T1000 (cell line): ENCODE measurements at places on chromosomes 5 and 9.
A peak's percentile ranks its signal among the peaks of the same experiment; 100 is the strongest.

- DNase-seq, result no peak
Measured at GRCh38 chr5:35741971-35742370, 114.7 kb upstream of the IL7R start.

DNA sequence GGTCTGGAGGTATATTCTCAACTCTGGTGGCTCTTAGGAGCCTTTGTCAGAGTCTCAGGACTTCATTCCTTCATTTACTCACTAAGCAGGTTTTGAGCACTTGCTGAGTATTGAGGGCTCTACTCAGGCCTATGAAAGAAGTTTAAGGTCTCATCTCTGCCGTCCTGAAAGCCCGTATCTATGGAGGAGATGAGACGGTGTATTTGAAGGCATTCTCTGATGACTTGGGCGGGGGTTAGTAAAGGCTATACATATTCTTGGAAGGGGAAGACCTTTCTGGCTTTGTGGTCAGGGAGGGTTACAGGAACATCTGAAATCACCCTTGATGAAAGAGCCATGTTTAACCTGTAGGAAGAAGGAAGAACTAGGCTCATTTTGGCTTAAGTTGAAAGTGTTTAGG, 21.9 kb downstream of the RASGRF2 start:
- no peak for DNase-seq

GRCh38 chr5:149383399-149383798, 4.3 kb upstream of the IL17B start:
- no peak for DNase-seq

- DNase-seq, result no peak
Measured at GRCh38 chr9:6842584-6842947, 84.8 kb downstream of the KDM4C start.

- no peak for DNase-seq
Measured at GRCh38 chr9:105066275-105066865, 138.4 kb upstream of the ABCA1 start.

DNA sequence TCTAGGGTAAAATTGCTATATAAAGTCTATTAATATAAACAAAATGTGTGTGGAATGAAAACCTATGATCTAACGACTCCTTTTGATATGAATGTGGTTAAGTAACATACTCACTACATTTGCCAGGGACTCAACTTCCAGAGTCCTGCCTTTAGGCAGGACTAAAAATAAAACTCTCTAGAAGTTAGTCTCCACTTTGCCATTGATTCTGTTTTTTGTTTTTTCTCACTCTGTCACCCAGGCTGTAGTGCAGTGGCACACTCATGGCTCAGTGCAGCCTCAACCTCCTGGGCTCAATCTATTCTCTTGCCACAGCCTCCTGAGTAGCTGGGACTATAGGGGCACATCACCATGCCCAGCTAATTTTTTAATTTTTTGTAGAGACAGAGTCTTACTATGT, 30.0 kb downstream of the ZCCHC10 start:
- no peak for DNase-seq

DNA sequence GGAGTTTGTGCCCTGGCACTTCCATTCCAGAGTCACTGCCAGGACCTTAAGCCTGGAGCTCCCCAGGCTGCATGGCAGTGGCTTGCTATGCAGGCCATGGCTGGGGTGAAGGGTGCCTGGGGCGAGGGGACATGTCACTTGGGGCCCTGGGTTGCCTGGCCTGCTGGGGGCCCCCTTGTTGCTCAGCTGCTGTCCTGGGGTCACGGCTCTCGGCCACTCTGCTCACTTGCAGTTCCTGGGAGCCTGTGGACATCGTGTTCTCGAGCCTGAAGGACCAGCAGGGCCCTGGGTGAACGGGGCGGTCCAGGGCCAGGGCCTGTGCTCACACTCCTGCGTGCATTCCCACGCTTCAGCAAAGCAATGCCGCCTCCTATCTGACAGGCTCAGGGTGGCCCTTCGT, 14.5 kb upstream of the SLC2A6 start:
- DNase-seq, result no peak

GRCh38 chr9:134304690-134305089, 21.6 kb upstream of the RXRA start:
- no peak for DNase-seq

- peak; percentile 45 for DNase-seq
Measured at GRCh38 chr9:1051584-1052275, 1.6 kb downstream of the DMRT2 start.

DNA sequence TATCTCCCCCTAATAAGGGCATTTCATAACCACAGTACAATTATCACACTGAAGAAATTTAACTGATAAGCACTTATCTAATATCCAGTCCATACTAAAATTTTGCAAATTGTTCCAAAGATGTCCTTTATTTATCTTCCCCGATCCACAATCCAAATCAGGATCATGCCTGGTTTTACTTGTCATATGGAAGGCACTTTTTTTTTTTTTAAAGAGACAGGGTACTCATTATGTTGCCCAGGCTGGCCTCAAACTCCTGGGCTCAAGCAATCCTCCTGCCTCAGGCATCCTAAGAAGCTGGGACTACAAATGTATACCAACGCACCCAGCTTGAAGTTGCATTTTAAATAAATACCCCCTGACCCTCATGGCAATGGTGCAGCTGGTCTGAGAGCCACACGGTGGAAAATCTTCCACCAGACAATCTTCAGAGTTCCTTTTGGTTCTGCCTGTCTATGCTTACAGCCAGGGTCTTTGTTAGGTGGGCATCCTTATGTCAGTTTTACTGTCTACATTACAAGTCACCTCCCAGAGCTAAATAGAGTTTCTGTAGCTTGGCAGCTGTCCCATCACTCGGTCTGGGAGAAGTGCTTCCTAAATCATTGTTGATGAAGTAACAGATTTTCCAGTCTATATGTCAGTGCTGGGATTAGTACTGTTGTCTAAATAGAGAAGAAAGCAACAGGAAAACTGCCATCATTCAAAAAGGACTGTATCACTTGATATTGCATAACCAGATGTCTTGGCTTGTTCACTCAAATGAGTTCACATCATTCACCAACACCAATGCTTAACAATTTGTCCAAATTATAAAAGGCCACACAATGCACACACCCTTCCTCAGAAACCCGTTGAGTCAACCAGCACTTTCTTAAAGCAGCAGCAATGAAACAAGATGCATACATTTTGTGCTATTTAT, 26.4 kb downstream of the PTPN3 start:
- no peak for DNase-seq

DNA sequence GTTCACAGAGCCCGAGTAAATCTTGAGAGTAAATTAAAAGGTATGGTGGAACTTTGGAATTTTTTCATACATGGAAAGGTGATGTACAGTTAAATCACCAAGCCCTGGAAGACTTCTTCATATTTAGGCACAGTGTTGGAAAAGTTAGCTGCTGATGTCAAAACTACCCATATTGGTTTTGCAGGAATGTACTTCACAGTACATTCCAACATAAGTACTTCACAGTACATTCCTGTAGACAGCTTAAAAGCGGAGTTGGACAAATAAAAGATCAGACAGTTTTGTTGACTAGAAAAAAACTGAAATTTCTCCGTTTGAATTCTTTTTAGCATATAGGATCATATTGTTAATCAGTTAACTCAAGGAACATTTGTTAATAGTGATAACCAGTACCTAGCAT, 1.8 kb downstream of the RANBP17 start:
- no peak for DNase-seq

DNA sequence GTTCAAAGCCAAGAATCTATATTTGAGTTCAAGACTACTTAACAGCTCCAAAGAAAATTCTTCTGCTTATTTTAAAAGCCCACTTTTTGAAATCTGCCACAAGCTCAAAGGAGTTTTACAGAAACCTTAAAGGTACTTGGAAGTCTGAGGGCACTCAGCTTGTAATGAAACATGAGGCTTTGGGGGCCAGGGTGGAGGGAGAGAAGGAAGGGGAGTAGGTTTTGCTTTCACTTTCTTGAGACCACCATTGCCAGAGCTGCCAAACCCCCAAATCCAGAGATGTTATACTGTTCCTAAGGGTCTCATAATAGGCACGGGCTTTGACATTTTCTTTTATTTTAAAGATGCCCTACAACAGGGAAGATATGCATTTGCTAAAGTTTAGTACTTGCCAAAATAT, 42.6 kb upstream of the TNFAIP8 start:
- no peak for DNase-seq

- no peak for DNase-seq
Measured at GRCh38 chr5:66442951-66443445, 153.2 kb upstream of the MAST4 start.

DNA sequence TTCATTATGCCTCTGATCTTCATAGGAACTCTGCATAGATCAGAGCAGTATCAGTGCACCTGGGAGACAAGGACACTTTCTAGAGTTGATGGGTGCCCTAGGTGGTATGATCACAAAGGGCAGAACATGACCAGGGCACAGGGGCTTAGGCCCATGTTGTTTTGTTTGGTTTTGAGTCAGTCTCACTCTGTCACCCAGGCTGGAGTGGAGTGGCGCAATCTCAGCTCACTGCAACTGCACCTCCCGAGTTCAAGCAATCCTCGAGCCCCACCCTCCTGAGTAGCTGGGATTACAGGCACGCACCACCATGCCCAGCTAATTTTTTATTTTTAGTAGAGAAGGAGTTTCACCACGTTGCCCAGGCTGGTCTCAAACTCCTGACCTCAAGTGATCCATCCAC, 17.6 kb downstream of the ALDH7A1 start:
- no peak for DNase-seq

- DNase-seq, result no peak
Measured at GRCh38 chr5:112978836-112979235, 2.2 kb downstream of the DCP2 start.

- peak; percentile 48 for DNase-seq
Measured at GRCh38 chr9:127506814-127507750, 55.8 kb downstream of the LRSAM1 start.

DNA sequence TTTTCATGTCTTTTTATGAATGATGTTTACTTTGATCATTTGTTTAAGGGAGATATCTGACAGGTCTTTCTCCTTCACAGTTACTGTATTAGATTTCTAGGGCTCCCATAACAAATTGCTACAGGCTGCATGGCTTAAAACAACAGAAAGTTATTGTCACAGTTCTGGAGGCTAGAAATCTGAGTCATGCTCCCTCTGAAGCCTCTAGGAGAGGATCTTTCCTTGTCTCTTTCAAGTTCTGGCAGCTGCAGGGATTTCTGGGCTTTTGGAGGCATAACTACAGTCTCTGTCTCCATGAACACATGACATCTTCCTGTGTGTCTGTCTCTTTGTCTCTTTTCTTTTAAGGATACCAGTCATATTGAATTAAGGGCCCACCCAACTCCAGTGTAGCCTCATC, 557.3 kb upstream of the SEMA6A start:
- no peak for DNase-seq

DNA sequence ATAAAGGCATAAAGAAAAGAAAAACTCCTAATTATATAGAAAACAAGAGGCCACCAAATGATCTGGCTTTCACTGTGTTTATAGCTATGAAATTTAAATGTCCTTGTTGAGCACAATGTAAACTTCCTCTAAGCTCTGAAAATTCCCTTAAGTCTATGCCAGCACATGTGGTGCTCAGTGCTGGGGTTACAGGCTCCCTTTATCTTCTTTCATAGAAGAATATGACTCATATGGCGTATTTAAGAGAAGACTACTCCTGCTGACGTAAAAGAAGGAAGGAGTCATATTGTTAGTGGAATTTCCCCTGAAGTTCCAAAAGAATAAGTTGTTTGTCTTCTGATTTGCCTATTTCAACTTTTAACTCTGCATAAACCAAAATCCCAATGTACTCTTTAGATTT, 30.4 kb downstream of the RNF145 start:
- peak; percentile 27 for DNase-seq

DNA sequence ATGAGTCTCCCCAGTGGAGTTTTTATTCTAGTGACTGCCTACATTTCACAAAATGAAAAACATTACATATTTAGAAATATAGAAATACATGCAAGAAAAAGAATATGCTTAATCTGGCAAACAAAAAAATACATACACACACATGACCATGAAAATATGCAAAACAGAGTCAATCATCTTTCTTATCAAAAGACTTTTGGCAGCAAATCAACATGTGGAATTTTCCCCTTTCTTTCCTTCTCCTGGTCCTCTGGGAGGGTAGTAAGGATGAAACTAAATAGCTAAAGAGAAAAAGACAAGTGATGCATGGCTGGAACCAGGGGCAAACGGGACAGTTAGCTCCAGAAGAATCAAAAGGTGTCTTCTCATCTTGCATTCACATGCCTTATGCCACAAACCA, 69.4 kb downstream of the APBA1 start:
- DNase-seq, result no peak

GRCh38 chr9:120736881-120737280, 22.6 kb upstream of the MEGF9 start:
- no peak for DNase-seq

DNA sequence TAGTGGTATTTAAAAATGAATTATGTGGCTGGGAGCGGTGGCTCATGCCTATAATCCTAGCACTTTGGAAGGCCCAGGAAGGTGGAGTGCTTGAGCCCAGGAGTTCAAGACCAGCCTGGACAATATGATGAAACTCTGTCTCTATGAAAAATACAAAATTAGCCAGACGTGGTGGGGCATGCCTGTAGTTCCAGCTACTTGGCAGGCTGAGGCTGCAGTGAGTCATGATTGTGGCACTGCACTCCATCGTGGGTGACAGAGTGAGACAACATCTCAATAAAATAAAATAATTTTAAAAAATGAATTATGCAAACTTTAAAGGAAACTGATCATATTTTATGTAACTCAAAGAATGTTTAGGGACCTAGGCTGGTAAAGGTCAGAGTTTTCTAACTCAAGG, 310.8 kb upstream of the DMRT1 start:
- no peak for DNase-seq

DNA sequence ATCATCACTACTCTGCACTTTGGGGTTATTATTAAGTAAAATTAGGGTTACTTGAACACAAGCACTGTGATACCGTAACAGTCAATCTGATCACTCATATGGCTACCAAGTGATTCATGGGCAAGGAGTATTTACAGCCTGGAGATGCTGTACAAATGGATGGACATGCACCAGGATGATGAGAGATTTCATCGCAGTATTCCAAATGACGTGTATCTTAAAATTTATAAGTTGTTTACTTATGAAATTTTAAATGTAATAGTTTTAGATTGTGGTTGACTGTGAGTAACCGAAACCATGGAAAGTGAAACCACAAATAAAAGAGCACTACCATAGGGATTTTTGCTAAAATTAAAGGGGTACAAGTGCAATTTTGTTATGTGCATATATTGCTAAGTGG, 462.2 kb upstream of the PTGER4 start:
- no peak for DNase-seq

DNA sequence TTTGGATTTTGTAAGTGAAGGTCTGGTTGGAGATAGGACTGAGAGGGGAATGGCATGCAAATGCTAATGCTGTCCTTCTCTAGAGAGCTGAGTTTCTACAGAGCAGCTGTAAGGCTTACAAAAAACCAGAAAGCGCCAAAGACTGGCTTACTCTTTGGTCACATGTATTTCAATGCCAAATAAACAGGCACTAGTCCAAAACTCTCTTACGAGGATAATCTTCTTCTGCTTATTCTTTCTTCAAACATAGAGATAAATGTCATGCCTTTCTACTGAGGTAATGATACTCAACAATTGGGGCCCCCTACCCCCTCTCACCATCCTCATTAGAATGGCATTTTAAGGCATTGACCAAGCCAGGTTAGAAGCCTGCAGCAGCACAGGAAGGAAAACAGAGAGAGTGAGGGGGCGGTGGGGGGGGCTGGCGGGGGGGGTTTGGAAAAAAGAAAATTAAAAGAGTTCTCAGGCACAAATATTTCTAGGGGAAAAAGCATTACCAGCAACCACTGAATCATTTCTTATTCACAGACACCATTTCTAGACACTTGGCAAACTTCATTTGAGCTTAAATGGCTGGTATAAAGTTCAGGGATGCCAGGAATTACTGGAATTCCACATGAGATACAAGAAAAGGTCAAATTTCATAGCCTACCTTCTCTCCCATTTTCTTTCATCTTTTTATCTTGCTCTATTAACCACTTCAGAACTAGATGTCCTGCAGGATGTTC, 34.0 kb downstream of the PUM3 start:
- DNase-seq, result peak; percentile 23

GRCh38 chr5:179867079-179867465, 8.5 kb upstream of the MRNIP start:
- DNase-seq, result no peak
